ENCODE measurements at places on chromosomes 12 and 14.
A peak's percentile ranks its signal among the peaks of the same experiment; 100 is the strongest.

- DNase-seq: peak; percentile 46
Observed at GRCh38 chr12:51403681-51404136, 12.5 kb upstream of the GALNT6 start.

- DNase-seq: no peak
Observed at GRCh38 chr12:123041042-123041531, 60.6 kb downstream of the ARL6IP4 start.

DNA sequence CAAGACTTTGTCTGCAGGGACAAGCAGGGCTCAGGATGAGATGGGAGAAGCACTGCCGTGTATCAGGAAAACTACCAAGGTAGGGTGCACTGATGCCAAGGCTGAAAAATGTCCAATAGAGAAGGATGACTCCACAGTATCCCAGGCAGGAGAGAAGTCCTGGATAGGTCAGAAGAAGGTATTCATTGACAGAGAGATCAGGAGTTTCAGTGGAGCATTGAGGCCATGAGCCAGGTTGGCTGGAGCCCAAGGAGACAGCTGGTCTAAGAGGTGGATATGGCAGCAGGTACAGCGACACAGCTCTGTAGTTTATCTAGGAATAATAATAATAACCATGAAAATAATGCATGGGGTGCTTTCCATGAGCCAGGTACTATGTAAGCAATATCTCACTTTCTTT is 180.9 kb downstream of the EXOC5 start:
- no peak for DNase-seq

GRCh38 chr14:102474934-102475333 is 34.6 kb downstream of the ANKRD9 start:
- DNase-seq: no peak

DNA sequence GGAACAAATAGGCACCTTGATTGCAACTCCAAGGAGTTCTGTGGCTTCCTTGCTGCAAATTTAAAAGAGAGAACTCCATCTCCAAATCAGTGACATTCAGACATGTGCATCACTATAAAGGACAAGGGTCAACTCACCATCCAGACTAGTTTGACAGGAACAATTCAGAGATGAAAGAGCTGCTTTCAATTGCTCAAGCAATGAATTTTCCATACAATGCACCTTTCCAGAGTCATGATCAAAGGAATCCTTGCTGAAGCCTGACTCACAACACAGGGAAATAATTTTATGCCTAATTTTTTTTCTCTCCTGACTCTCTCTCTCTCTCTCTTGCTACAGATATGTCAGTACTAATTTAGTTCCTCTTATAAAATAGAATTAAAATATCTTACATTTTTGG is 380.5 kb upstream of the GARIN6 start:
- DNase-seq: no peak

GRCh38 chr12:94101738-94102660 is 46.4 kb upstream of the PLXNC1 start:
- DNase-seq: peak; percentile 82

GRCh38 chr12:2536724-2537123 is 258.0 kb upstream of the FKBP4 start:
- DNase-seq: no peak

DNA sequence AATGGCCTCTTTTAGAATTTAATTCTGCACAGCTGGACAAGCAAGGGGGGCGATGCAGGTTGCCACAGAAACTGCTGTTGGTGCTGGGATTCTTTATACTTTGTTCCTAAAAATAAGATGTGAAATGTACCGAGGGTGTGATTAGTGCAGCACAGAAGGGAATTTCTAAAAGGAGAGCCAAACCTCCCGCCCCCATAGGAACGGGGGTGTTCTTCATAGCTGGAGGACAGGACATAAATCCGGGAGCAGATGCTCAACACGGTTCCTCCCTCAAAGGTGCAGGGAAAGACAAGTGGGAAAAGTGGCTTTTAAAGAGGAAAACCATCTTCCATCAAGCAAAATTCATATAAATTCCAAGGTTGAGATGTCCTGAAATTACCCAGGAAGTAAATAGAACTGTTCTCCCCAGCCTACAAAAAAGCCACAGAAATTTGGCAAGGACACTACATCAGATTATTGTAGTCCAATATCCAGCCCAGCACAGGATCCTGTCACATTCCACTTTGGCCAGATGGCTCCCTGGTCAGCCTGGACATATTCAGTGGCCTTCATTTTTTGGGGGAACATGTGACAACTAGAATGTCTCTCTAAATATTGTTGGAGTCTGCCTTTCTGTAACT is 51.4 kb upstream of the TMX1 start:
- DNase-seq: no peak

DNA sequence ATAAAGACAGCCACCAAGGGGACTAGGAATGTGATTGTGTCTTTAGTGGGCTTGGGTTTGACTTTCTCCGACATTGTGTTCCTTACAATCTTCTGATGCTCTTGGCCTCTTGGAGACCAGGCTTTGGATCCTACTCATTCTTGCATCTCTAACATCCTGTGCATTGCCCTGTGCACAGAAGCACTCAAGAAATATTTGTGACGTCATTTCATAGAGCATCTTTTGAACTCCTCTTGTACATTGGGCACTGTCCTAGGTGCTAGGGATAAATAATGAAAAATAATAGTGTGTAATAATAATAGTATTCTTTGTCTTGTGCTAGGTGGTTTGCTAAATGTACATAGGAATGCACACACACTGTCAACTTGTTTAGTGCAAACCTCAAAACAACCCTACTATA is 108.8 kb upstream of the LHX5 start:
- no peak for DNase-seq

- no peak for DNase-seq
Observed at GRCh38 chr14:59293935-59294661, 105.6 kb downstream of the DAAM1 start.

- no peak for DNase-seq
Observed at GRCh38 chr12:105226219-105226618, 9.8 kb downstream of the APPL2 start.

GRCh38 chr14:96418075-96418474 is 26.1 kb downstream of the AK7 start:
- DNase-seq: no peak

- no peak for DNase-seq
Observed at GRCh38 chr14:69558774-69559173, 15.9 kb downstream of the CCDC177 start.

- DNase-seq: no peak
Observed at GRCh38 chr14:51996148-51996746, 6.9 kb downstream of the RTRAF start.

DNA sequence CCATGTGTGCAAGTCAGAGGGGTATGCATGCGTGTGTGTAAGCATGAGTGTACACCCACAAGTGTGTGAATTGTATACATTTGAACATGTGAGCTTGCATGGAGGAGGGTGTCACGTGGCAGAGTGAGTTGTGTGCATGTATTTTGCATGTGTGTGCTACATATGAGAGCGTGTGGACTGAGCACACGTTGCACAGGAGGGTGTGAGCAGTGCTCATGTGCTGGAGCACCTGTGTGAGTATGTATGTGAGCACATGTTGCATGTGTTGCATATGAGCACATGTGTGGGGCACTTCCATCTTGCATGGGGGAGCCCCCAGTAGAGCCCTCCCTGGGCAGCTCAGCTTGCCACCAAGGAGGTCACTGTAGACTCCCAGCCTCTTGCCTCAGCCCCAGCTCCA is 180.2 kb upstream of the MYL2 start:
- DNase-seq: no peak

DNA sequence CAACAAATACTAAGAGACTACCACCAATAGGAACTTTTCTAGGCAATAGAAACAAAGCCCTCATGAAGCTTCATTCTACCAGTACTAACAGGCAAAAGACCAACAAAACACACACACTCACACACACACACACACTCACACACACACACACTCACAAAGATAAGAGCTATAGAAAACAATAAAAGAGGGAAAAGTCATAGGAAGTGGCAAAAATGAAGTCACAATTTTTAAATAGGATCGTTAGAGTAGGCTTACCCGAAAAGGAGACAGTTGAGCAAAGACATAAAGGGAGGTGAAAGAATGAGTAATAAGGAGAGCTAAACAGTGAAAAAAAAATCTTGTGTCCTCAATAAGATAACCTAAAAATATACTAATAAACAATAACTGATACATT is 66.5 kb downstream of the C2CD5 start:
- no peak for DNase-seq

DNA sequence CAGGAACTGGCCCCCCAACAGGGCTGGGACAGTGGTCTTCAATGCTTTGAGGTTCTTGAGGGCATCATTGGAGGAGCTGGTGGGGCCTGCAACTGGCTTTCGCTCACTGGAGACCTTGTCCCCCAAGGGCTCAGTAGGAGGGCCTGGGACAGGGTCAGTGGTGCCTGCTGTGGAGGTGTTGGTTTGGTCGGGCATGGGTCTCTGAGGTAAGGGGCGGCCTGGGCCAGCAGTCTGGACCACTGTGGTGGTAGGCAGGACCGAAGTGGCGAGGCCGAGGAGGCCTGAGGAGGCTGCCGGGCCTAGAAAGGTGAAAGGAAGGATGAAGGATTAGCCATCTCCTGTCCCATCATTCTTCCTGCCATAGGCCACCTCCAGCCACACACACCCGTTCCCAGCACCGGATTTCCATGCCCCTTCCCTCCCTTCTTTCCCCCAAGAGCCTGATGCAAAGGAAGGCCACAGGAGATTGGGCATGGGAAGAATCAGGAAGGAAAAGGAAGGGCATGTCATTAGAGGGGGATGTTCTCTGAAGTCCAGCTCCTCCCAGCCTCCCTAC is 28.8 kb downstream of the ZFHX2 start:
- DNase-seq: no peak

DNA sequence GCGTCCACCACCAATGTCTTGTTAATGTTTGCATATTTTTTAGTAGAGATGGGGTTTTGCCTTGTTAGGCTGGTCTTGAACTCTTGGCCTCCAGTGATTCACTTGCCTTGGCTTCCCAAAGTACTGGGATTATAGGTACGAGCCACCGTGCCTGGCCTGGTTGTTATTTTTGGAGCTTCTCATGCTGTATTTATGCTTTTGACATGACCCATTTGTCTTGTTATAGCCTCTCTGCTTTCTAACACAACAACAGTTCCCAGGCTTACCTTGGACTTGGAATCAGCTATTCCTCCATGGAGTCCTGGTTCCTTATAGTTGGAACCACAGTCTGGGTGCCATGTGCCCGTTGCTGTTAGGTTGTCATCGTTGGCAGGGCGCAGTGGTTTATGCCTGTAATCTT is 29.7 kb downstream of the ZNF410 start:
- DNase-seq: no peak

- DNase-seq: no peak
Observed at GRCh38 chr12:85963326-85963725, 89.2 kb downstream of the NTS start.

GRCh38 chr14:88683119-88683518 is 109.6 kb downstream of the EML5 start:
- DNase-seq: no peak

Data from Caco-2 (cell line).